ENCODE measurements at places on chromosomes 12 and 14.

- no peak for DNase-seq
Observed at GRCh38 chr14:66369157-66369697, 116.9 kb upstream of the CCDC196 start.

DNA sequence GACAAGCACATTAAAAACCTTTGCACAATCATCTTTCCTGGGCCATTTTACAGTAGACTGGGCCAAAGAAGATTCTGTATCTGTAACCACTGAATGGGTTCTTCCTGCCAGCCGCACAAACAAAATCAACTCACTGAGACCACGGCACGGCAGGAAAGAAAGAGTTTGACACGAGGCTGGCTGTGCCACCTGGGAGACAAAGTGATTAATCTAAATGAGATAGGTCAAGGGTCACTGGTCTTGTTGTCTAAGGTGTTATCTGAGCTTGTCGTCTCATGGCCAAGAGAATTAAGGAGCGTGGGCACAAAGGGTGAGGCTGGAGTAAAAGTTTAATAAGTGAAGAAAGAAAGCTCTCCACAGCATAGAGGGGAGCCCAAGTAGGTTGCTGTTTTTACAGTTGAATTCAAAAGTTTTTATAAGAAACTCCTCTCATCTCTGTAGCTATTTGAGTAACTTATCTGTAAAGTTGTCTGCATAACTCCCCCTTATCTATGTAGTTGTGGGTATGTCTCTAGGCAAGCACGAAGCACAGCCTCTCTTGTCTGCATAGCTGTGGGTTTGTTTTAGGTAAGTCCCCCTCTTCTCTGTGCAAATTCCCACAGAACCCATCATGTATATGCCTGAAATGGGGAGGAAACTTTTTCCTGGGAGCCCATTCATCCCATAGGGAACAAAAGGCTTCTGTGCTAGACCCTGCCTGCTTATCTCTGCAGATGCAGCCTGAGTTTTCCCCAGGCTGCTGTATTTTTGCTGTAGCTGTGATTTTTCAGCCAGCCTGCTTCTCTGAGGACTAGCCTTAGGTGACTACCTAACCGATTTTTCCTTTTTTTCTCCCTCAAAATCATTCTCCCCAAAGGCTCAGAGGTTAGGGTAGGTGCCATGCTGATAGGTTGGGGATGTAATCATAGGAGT lies 1314.6 kb upstream of the TMEM132C start:
- DNase-seq, result no peak

DNA sequence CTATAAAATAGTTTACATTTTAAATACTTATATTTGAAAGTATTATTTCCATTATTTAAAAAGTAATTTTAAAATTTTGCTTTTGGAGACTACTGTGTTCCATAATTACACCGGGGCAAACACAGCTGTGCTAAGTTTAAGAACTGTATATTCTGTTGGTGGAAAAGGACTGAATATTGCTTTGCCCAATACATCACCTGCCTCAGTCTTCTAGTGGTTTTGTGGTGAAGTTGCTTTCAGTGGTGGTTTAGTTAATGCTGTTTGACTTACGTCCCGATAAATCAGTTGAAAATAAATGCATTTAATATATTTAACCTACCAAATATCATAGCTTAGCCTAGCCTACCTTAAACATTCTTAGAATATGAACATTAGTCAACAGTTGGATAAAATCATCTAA lies 23.4 kb downstream of the FBXO34 start:
- no peak for DNase-seq

- DNase-seq, result no peak
Observed at GRCh38 chr12:54148560-54149429, 40.0 kb downstream of the SMUG1 start.

- DNase-seq, result no peak
Observed at GRCh38 chr12:29167445-29167844, 18.4 kb downstream of the FAR2 start.

DNA sequence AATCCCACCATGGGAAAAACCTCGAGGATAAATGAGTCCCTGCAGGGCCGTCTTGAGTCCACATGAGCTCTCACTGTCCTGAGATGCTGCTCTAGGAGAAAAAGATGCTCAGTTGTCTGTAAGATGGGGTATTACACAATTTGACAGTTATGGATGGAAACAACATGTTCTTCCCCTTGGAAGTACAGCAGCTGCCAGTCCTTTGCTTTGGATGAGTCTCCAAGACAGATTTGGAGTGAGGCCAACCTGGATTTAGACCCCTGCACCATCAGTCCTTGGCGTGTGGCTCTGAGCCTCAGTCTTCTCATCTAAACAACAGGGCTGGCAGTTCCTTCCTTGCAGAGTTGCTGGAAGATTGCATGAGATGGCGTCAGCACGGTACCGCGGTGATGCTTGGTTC lies 309.1 kb upstream of the FKBP4 start:
- DNase-seq, result no peak

DNA sequence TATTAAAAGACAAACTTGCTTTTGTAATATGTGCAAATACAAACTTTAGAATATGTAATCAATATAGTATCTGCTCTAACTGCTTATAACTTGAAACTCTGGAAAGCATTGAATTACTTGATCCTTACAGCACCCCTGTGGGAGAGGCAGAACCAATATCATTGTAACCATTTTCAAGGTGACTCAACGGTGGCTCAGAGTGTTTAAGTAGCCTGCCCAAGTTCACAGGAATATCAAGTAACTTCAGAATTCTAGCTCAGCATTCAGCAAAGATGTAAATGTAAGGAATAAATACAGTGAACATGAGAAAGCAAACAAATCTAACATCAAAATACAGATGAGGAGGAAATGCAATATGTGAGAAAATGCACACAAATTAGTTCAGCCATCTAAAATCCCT lies 264.6 kb downstream of the NELL2 start:
- DNase-seq, result no peak

DNA sequence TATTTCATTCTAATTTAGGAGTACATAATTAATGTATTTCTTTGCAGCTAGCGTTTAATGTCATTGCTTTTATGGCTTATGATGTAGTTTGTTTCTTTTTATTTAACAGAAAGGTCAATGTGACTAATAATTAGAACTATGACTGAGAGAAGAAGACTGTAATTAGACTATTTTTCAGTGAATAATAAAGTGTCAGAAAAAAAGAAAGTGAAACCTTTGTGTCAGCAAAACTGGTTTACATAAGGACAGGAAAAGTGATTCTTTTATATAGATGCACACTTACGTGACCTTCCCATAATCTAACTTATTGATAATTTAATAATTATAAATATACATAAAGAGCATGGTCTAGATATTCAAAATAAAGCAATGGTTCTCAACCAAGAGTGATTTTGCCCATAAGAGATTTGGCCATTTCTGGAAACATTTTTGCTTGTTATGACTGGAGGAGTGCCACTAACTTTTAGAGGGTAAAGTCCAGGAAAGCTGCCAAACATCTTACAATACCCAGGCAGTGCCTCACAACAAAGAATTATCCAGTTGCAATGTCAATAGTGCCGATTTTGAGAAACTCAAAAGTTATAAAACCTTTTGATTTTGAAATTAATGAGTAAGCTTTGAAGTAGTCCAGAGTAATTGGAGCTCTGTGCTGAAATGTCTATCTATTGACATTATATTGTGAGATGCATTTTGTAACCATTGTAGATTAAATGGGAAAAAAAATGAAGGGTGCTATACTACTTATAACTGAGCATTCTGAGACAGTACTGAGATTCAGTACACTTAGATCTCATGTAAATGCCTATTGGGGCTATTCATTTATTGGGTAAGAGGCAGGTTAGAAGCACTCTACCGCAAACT lies 227.1 kb downstream of the C12orf50 start:
- DNase-seq, result no peak

GRCh38 chr12:121079736-121080272 lies 40.8 kb upstream of the OASL start:
- DNase-seq, result no peak

- no peak for DNase-seq
Observed at GRCh38 chr14:97177016-97177415, 379.8 kb downstream of the VRK1 start.

DNA sequence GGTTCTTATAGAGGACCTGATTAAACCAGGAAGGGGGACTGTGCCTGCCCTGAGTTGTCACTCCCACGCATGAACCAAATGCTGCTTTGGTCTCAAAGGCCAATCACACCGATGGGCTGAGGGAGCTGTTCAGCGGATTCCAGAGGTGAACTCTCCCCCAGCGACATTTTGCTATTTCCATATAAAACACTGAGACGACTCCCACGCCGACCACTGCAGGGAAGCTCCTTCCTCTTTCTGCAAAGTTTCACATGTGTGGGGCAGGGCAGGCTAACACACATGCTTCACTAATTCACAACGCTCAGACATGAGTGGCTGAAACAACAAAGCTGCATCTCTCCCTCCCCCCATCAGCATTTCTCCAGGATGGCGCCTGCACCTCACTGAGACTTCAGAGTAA lies 37.8 kb upstream of the TMEM132D start:
- DNase-seq, result no peak

- no peak for DNase-seq
Observed at GRCh38 chr12:105099356-105099755, 8.2 kb upstream of the WASHC4 start.

GRCh38 chr12:66268562-66268961 lies 33.7 kb upstream of the HELB start:
- DNase-seq, result no peak

- no peak for DNase-seq
Observed at GRCh38 chr14:71482671-71483070, 449.6 kb upstream of the RGS6 start.

GRCh38 chr12:6771091-6771495 lies 1.2 kb upstream of the LAG3 start:
- no peak for DNase-seq

DNA sequence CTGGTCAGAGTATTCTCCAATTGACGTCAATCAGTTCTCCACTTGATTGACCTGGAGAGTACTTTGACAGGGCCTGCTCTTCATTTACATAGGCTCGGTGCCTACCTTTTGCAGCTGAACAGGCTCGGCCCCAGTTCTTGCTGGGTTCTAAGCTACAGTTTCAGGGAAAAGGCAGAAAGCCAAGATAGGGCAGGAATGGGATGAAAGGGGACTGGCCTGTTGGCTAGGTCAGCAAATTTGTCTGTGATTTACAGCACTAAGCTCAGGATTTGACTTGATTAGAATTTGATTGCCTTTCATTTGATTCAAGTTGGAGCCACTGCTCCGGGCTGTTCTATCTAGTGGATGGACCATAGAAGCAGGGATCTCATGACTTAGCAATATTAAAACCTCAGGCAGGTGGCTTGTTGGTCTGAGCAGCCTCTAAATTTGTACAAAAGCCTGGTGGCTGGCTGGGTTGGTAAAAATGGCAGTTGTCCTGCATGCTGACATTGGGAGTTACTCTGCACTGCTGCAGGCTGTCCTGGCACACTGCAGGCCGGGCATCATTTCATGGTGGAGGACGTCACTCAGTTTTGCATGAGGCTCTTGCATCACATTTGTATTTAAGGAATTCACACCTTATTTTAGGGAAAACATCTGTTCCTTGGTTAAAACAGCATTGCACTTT lies 71.8 kb downstream of the BICD1 start:
- peak; percentile 50 for DNase-seq

- DNase-seq, result no peak
Observed at GRCh38 chr14:42944284-42944683, 1337.6 kb downstream of the LRFN5 start.

DNA sequence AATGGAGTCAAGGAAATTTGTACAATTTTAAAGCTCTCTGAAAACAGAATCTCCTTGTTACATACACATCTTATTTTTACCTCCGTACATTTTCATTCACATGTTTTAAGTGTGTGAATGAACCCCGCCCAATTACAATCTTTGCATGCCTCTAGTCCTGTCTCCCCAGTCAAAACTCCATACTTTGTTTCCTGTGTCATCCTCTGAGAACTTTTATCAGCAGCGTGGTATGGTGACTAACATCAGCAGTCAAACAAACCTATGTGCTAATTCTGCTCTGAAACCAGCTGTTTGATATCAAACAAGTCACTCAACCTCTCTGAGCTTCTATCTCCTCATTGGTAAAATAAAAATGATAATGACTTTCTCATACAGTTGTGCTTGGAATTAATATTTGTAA lies 15.8 kb upstream of the ERGIC2 start:
- no peak for DNase-seq

GRCh38 chr12:95118138-95118787 lies 44.8 kb upstream of the NR2C1 start:
- DNase-seq, result no peak

DNA sequence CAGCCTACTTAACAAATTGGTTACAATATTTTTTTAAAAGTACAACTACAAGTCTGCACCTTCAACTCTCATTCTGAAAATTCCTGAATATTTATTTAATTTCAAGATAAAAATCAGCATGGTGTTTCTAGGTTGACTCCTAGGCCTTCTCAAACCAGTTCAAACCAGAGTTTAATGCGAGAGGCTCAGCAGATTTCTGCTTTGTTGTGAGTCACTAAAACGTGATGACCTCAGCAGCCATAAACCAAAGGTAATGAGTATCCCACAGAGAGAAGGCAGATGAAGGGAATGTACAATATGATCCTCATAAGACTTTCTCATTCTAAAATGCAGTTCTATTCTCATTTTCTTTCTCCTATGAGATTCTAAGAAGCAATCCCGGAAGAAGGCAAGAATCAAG lies 1.5 kb downstream of the PRDM4 start:
- DNase-seq, result no peak

GRCh38 chr14:61479746-61480502 lies 158.5 kb downstream of the PRKCH start:
- no peak for DNase-seq

GRCh38 chr14:30521899-30522736 lies 36.8 kb upstream of the G2E3 start:
- peak; percentile 19 for DNase-seq

DNA sequence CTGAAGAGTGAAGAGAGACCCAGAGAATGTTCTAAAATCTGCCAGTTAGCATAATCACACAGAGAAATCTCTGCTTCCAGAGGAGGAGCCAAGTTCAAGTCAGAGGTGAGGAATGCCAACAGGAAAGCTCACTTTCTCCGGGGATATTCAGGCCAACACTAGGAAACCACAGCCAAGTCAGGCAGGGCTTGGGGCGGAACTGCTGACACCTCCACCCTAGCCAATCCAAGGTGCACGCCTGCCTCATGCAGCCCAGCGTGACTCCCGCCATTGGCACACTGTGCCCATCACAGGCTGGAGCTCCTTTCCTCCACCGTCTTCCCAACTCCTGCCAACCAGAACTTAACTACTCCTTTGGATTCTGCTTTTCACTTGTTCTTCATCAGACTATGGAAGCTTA lies 374.3 kb upstream of the CCDC196 start:
- DNase-seq, result no peak

GRCh38 chr12:50579757-50580267 lies 75.0 kb downstream of the DIP2B start:
- no peak for DNase-seq

DNA sequence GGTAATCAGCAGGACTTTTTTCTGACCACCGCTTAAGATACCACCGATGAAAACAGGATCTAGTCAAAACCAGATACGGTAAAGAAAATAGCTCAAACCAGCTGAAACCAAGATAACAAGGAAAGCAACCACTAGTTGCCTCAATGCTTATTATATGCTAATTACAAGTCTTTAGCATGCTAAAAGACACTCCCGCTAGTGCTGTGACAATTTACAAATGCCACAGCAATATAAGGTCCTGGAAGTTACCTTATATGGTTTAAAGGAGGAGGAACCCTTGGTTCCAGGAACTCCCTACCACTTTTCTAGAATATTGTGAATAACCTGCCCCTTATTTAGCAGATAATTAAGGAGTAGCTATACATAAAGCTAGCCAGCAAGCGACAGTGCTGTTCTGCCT lies 976.4 kb upstream of the SEL1L start:
- no peak for DNase-seq
